ENCODE measurements at places on chromosomes 7 and 10.

DNA sequence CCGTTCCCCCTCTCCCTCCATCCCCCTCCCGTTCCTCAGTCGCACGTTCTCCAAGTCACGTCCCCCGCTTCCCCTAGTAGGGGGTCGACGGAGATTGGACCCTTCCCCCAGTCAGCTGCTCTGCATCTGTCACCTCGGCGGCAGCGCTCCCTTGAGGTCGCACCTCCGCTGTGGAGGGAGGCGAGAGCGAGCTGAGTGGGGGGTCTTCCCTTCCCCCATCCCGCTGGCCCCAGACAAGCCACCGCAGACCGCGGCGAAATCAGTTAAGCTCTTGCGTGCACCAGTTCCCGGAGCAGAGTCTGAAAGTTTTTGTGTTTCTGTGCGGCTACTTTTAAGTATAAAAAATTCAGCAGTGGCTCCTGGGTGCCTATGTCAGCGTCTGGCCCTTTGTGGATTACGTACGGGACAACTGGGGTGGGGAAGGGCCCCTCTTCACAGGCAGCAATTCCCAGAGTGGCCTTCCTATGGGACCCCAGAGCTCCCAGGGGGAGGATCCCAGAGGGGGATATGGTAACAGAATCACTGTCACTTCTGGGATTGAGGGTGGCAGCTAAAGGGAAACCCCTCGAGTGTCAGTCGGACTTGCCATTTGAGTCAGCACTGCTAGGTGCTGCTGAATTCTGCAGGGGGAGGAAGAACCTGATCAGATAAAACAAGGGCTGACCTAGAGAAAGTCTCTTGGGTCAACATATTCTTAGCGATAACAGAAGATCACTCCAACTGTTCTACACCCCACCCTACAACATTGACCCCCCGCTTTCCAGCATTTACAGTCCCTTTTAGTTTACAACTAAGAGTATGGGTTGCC lies 12.5 kb upstream of the DDIT4 start:
- peak; percentile 90 for DNase-seq

DNA sequence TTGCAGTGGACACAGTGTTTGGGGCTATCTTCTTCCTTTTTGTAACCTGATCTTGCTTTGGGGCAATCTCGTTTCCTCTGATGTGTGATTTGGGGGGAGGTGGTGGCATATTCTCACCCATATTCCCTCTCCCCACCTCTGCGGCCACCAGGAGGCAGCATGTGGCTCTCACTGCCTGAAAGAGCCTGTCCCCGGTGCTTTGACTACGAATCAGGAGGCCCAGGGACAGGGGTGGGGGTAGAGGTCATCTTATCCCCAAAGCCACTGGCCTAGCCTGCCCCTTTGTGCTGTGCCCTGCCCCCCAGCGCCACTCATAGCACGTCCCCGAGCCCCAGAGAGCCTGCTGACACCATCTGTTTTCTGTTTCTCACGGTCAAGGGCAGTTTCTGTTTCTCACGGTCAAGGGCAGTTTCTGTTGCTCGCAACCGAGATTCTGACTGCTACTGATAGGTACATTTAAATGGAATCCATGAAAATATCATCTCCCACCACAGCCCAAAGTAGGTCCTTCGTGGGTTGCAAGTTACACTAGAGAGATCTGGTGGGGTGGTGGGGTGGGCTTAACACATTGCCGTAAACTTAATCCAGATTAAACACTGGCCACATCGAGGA lies 28.2 kb downstream of the PHYH start:
- peak; percentile 70 for DNase-seq

GRCh38 chr10:100560248-100560647 lies 24.5 kb downstream of the HIF1AN start:
- no peak for DNase-seq

DNA sequence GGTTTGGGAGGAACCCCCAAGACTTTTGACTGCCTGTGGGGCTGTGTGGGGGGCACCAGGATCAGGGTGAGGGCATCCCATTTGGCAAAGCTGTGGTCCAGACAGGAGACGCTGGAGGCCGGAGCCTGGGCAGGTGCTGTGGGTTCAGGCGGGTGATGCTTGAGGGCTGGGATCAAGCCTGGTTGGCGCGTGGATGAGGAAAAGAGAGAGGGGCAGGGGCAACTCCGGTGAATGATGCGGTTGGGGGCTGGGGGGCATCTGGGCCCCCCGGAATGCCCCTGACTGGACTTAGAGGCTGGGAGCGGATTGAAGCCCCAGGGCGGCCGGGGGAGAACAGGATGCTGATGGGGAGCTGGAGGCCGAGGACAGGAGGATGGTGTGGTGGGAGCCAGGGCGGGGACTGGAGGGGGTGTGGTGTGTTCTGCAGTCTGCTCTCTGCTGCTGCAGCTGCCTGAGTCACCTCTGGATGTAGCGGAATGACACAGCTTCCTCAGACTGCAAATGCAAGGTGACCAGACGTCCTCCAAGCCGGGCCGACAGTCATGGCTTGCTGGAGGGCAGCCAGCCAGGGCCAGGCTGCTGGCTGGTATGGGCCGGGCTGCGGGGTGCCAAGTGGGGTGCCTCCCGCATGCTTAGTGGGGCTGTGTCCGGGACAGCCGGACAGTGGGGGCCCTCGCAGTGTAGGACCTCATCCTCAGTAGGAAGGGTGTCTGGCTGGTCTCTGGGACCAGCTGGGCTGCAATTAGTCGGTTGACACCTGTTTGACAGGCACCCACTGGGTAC lies 3.2 kb downstream of the MAFK start:
- peak; percentile 74 for DNase-seq

GRCh38 chr10:34689053-34689452 lies 126.0 kb downstream of the PARD3 start:
- no peak for DNase-seq

DNA sequence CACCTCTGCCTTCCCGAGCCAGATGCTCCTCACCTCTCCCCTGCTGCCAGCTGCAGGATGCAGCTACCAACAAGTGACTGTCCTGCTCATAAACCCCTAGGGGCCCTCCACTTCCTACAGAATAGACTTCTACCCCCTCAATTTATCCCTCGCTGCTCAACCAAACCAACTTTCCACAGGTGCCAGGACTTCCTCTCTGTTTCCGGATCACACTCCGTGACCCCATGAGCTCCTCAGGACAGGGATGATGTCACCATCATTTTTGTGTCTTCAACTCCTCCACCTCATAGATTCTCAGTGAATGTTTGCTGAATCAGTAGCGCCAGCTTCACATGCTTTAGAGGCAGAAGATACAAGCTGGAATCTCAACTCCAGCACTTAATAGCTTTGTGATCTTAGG lies 25.8 kb upstream of the ADRB1 start:
- no peak for DNase-seq

DNA sequence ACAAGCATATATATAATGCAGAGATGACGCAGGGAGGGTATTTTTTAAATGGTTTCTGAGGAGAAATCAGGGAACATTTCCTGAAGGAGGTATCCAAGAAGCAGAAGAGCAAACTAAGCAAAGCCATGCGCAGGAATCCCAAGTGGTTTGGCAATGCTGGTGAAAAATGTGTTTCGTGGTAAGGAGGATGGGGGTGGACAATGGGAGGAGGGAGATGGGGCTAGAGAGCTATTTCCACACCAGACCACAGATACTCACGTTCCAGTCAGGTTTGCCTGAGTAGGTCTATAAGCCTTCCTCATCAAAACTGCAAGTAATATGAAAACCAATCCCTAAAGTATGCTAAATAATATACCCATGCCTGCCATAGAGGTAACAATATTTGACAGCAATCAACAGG lies 223.7 kb upstream of the MKLN1 start:
- DNase-seq: no peak

GRCh38 chr7:52719677-52720076 lies 315.8 kb upstream of the POM121L12 start:
- no peak for DNase-seq

Data from activated CD8-positive, alpha-beta T cell treated with anti-CD3 and anti-CD28 coated beads for 36 hours (primary cell).